ENCODE measurements at places on chromosomes 2 and 18.

- no peak for DNase-seq
Observed at GRCh38 chr2:227813229-227813561, 447 bp upstream of the CCL20 start.

GRCh38 chr2:121479882-121480522 lies 50.7 kb upstream of the RNU4ATAC start:
- DNase-seq, result no peak

- peak; percentile 15 for DNase-seq
Observed at GRCh38 chr18:12849548-12849947, 34.5 kb downstream of the PTPN2 start.

DNA sequence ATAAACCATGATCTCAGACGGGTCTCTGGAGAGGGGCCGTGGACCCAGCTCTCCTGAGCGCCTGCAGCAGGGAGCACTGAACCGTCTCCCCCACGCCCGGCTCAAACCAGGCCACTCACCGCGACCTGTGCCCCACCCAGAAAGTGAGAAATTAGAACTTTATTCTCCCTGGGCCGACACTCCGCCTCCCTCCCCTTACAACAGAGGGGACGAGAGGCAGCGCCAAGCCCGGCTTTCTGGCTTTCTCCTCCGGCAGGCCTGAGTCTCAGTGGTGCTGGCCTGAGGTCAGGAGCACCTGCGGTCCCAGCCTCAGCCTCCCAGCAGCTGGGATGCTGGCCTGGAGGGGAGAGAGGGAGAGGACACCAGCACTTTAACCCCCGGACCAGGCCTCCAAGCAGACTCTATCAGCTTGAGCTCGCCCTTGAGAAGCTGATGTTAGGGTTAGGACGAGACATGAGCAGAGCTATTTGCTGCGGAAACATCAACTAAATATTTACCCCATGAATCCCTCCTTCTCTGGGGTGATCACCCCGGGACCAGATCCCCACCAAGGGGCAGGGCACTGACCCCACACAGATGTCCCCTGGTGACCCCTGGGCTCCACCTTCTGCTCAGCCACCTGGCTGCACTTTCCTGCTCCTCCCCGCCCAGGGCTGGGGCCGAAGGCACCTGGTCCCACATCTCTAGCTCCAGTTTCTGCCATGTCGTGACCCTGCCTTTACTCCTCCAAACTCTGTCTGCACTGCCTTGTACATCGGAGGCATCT lies 856.3 kb upstream of the SALL3 start:
- DNase-seq, result no peak

GRCh38 chr2:38129987-38130386 lies 54.0 kb upstream of the CYP1B1 start:
- DNase-seq, result no peak

GRCh38 chr2:66489436-66489835 lies 54.5 kb downstream of the MEIS1 start:
- DNase-seq, result no peak

- DNase-seq, result peak; percentile 57
Observed at GRCh38 chr2:6352906-6353515, 512.7 kb downstream of the CMPK2 start.

DNA sequence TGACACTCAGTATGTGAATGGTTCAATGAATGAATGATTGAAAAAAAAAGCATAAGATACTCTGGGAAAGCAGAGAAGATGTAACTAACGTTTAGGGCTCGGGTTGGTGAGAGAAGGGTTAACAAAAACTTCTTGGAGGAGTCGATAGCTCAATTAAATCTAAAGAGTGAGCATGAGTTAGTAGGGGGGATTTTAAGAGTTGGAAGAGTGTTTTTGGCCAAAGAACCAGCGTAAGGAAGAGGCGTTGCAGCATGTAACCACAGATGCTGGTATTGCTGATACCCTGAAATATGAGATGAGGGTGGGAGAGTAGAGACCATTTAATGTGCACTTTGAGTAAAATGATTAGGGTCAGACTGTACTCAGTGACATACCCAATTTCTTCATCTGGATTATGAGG lies 14.5 kb downstream of the ARHGAP28 start:
- DNase-seq, result no peak

All from fibroblast of villous mesenchyme (primary cell).